ENCODE measurements at places on chromosomes 7 and 10.

DNA sequence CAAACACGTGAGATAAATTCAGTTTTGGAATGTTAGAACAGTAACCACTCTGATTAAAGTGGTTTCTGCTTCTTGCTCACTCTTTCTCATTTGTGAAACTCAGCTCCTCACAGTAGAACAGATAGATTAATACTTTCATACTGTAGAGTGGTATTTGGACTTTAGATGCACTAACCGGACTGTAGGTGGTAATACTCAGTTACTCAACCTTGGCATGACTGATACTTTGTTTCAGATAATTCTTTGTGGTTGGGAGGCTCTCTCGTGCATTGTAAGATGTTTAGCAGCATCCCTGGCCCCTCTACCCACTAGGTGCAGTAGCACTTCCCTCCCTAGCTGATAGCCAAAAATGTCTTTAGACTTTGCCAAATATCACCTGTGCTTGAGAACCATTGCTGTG, 37.6 kb downstream of the MCU start:
- no peak for DNase-seq

DNA sequence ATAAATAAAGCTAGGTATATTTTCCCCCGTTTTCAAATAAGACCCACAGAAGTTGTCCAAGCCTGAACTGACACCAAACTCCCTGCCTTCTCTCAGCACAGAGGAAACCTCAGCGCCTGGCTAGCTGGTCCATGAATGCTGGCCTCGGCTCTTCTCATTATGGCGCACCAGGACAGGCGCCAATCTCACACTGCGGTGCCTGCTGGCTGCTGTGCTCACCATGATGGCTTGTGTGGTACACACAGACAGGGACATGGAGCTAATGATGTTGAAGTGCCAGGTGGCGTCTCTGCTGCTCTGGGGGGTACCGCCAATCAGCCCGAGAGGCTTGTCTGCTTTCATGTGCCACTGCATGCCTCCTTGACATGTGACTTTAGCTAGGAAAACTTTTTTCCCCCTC, 43.2 kb upstream of the USP6NL start:
- no peak for DNase-seq

GRCh38 chr7:95062901-95063300, 155.5 kb downstream of the PPP1R9A start:
- DNase-seq = no peak

- DNase-seq = no peak
Observed at GRCh38 chr7:122674502-122674901, 24.4 kb downstream of the RNF133 start.

DNA sequence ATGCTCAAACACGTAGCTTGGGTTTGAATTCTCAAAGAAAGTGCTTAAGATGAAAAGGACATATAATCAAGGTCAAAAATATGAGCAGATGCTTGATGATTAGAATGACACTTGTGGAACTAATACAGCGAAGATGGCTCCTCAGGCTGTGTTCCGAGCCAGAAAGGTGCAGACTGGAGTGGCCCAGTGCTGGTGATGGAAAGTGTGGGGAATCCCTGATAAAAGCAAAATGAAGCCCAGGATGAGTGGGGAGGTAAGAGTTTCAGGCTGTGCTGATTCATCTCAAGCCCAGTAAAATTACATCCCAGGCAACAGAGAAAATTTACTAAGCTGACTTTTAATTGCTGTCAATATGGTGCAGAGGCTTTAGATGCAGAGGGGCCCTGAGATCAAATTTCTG, 77.8 kb upstream of the IKZF1 start:
- no peak for DNase-seq

GRCh38 chr7:81810476-81811155, 40.8 kb upstream of the HGF start:
- DNase-seq = no peak

DNA sequence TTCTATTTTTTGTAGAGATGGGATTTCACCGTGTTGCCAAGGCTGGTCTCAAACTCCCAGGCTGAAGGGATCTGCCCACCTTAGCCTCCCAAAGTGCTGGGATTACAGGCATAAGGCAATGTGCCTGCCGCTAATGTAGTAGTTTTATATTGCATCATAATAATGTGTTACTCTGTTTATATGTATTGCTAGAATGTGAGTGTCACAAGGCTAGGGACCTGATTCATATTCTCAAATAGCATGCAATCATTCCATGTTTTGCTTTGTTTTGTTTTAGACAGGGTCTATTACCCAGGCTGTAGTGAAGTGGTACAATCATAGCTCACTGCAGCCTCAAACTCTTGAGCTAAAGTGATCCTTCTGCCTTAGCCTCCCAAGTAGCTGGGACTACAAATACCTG, 13.5 kb downstream of the CCL26 start:
- DNase-seq = no peak
